ENCODE measurements at places on chromosomes 7 and 10. TPM values are rescaled to one million over a fixed set of nuclear protein-coding genes. Genes with fewer than 3 reads are reported as not detected.

Gene CYP26C1
- total RNA-seq: not detected

Gene TRPV6
- not detected for total RNA-seq

Gene MYO3A
- total RNA-seq: not detected

Gene TMEM229A
- not detected for total RNA-seq

Gene MINDY4
- total RNA-seq: 8.6 TPM

Gene TRIM50
- not detected for total RNA-seq

Gene PDGFA
- 2.5 TPM for total RNA-seq

Gene CAMK2B
- total RNA-seq: 0.15 TPM

Gene CCDC7
- total RNA-seq: 13.1 TPM
